Stimulated activated CD4-positive, alpha-beta T cell treated with anti-CD3 and anti-CD28 coated beads, Interleukin-1b, Interleukin-23, amount 100 ng/mL, for 1 hour (primary cell): ENCODE measurements at places on chromosomes 4 and X.

DNA sequence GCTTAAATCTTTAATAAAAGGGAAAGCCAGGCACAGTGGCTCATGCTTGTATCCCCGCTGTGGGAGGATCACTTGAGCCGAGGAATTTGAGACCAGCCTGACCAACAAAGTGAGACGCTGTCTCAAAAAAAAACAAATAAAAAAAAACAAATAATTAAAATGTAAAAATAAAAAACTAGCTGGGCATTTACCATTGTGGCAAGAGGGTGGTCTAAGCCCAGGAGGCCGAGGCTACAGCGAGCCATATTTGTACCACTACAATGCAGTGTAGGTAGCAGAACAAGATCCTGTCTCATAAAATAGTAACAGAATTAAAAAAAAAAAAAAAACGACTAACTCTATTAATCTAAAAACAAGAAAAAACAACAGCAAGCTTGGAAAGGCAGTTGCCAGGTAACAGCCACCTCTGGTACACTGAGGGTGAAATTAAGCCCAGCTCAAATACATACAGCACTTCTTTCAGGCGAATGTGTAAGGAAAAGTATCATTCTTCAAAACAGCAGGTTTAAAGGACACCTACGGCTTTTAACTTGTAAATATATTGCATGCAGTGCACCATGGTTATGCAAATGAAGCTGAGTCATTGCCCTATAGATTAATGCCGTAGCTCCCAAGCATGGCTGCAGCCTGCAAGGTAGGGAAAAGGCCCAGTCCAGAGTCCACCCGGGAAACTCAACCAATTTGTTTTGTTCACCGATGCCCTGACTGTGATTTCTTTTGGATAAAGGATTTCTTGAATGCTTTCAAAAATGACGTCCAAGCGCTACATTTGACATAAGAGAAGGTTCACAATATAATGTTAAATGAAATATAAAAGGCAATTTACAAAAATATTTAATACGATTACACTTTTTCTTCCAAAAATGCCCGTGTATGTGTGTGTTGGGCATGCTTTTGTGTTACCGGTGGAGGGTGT, 14.5 kb upstream of the TXLNG start:
- DNase-seq = no peak

DNA sequence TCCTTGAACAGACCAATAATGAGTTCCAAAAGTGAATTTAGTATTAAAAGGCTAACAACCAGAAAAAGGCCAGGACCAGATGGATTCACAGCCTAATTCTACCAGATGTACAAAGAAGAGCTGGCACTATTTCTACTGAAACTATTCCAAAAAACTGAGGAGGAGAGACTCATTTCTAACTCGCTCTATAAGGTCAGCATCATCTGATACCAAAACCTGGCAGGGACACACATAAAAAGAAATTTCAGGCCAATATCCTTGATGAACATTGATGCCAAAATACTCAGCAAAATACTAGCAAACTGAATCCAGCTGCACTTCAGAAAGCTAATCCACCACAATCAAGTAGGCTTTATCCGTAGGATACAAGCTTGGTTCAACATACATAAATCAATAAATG, 35.8 kb upstream of the USP46 start:
- DNase-seq = no peak

DNA sequence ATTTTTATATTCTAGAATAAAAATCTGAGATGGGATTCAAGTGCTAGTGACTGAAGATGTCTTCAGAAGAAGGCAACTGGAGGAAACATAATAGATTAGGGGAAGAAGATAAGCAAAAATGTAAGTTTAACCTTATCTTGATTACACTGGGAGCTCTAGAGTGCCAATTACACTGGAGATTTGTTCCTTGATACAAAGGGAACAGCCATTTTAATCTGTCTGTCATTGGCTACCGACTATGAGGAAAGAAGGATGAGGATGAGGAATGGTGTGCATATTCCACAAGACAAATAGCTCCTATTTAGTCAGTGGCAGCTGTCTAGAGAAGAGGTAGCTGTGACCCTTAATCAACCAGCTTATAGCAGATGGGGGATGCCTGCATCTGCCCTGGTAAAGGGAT, 1034.5 kb upstream of the IGFBP7 start:
- DNase-seq = no peak

GRCh38 chr4:175871774-175872405, 59.8 kb upstream of the GPM6A start:
- no peak for DNase-seq

GRCh38 chr4:143882892-143883291, 22.5 kb downstream of the GYPE start:
- no peak for DNase-seq

DNA sequence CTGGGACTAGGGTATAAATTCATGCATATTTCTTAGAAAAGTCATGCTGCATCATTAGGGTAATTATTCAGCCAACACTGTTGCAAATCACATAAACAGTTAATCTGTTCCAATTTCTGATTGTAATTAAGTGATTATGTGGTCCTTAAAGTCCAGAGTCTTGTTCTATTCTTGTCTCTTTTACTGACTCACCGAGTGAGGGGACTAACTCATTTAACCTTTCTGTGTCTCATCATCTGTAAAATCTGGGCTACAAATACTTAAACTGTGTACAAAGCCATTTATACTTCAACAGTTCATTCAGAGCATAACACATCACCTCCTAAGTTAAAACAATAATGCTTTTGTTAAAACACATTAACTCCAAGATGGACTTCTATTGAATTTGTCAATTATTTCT, 65.4 kb upstream of the KLHL13 start:
- no peak for DNase-seq

GRCh38 chr4:102862016-102862415, 6.8 kb upstream of the CISD2 start:
- no peak for DNase-seq

DNA sequence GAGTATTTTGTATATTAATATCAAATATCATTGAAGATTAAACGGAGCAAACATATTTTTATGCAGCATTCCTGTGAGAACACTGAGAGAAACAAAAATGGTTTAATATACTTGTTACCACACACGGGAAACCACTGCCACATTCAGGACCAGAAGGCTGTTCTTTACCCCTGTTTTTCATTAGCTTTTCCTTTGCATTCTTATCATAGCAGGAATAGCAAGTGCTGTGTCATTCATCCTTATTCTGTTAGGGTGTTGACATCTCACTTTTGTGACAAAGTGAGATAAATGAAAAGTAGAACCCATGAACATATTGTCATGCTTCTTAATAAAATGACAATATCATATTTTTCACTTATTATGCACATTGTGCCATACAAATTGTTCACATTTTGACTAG, 212.4 kb upstream of the NDST4 start:
- DNase-seq = no peak

GRCh38 chr4:55253948-55254593, 92.0 kb upstream of the SRD5A3 start:
- DNase-seq = no peak

DNA sequence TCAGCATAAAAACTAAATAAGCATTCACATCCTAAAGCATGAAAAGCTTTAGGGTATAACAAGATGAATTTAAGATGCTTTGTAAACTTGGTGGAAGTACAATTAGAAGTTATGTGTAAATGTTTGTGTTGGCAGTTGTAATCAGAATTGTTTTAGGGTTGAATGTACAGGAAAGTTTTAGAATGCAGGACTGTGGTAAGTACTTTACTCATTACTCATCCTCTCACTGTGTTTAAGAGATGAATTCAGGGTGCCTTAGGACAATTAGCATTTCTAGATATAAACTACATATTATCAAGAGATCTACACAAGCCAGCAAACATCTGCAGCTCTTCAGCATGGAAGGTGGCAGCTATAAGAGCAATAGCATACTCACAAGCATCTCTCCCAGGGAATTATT, 77.5 kb upstream of the ELOVL6 start:
- DNase-seq = no peak

GRCh38 chr4:78525559-78525958, 26.0 kb upstream of the ANXA3 start:
- no peak for DNase-seq

GRCh38 chrX:134026565-134027311, 41.3 kb upstream of the GPC3 start:
- no peak for DNase-seq

GRCh38 chr4:165312506-165312905, 15.0 kb upstream of the MSMO1 start:
- no peak for DNase-seq

DNA sequence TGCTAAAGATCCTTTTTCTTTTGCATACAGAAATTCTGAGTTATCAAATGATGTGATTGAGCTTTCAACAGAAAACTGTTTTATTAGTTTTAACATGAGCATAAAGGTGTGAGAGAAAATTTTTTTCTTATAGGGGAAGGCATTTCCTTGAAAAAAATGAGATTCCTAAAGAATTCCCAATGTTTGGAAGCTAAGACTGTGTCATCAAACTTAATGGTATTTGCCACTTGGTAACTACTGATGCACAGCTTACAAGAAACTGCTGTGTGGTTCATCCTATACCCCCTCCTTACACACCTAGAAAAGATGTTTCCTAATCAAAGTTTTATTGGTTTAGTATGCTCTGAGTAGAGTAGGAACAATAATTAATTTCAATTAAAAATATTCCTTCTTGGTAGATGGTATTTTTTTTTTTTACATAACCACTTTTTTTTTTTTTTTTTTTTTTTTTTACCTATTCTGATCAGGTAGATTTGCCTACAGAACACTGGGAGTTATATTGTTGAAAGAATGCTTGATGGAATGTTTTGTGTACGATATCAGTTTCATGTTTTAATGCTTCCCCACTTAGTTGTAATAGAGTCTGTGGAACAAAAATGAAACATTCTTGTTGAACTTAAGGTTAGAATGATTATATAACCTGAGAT, 6.0 kb downstream of the PTPN13 start:
- DNase-seq = no peak

DNA sequence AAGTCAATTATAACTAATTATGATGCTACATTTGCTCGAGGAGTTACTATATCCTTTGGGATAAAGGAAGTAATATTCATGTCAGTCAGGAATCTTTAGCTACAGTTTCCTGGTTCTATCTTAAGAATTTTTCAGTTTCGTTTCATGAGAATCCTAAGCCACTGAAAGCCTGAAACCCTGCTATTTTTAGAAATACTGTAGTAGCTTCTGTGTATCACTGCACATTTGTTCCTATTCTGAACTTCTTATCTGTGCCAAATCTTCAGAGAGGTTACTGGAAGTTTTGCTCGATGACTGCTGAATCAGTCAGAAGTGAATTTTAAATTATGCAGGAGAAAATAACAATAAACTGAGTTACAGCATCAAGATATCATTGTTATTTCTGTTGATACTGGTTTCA, 249.2 kb downstream of the TENM3 start:
- DNase-seq = no peak

DNA sequence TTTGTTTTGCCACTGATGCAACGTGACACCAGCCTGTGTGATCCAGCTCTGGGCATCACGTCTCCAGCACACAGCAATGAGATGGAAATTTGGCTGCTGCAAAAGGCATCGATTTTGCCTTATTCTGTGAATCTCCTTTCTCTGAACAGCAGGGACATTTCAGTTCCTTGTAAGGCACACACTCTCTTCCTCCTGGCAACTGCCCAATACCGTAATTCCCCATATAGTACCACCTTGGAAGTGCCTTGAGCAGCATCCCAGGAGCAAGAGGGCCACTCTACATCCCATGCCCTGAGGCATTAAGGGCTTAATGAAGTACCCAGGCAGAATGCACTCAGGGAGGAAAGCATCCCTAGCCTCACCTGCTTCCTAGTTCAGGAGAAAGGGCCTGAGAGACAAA, 10.5 kb upstream of the MAMLD1 start:
- DNase-seq = no peak

GRCh38 chrX:71625471-71625870, 7.2 kb upstream of the CXCR3 start:
- DNase-seq = no peak

- DNase-seq = no peak
Observed at GRCh38 chr4:105613306-105613705, 60.9 kb downstream of the ARHGEF38 start.

- DNase-seq = no peak
Observed at GRCh38 chrX:95721011-95721410, 963.6 kb upstream of the DIAPH2 start.

DNA sequence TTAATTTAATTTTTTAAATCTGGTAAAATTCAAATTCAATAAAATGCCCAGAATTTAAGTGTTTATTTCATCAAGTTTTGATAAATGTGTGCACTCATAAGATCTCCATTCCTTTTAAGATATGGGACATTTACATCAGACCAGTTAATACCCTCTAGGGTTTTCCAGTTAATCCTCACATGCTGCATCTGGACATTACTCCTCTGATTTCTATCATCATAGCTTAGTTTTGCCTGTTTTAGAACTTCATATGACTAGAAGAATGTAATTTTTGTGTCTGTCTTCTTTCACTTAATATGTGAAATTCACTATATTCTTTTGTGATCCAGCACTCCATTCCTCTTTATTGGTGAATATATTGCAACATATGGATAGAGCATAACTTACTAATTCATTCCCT, 727.7 kb upstream of the FAM241A start:
- DNase-seq = no peak

- DNase-seq = no peak
Observed at GRCh38 chr4:3361406-3361805, 68.6 kb downstream of the RGS12 start.

DNA sequence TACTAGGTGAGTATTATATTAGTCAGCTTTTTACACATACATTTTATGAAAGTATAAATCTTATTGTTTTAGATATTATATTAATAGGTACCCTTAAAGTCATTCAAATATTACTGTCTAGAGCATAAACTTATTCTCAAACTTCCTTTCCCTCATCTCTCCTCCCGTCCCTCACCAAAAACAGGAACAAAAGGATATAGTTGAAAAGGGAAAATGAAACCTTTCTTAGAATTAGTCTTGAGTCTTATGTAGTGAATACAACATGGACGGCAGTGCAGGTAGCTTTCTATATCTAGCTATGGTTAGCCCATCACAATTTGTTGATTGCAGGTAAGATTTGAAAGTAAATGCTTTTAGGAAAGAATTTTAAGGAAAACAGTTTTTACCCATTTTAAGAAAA, 65.6 kb downstream of the RBPJ start:
- DNase-seq = no peak

DNA sequence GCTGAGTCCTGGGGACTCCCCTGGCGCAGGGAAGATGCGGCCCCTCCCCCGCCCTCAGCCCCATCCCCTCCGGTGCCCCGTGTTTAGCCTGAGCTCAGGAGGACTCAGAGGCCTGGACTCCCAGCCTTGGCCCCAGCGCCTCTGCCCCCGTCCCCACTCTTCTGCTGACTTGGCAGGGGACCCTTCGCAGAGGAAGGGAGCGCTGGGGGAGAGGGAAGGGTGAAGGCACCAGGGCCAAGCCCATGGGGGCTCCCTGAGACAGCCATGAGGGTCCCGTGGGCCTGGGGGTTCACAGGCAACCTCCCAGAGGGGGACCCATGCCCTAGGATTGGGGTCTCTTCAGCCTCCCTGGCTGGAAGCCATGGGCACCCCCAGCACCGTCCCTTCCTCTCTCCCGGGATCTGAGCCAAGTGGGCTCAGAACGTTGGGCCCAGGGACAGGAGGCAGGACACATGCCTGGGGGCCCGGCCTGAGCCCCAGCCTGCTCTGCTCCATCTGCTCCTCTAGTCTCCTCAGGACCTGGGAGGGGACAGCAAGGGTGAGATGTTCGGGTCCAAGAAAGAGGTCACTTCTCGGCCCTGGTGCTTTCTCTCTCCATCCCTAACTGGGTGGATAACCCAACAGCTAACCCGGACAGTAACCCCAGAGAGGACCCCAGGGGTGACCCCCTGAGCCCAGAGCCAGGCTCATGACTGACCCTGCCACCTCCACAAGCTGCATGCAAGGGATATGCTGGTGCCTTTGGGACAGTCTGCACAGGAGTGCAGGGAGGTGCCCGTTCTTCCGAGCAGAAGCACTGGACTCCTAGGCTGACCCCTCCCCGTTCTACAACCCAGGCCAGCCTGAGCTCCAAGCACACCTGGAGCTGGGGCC, 1.5 kb upstream of the CPLX1 start:
- no peak for DNase-seq
